Activated CD8-positive, alpha-beta memory T cell treated with anti-CD3 and anti-CD28 coated beads, Interleukin-2, amount 10 ng/mL, durations not matched to agents 7 days and 5 days (primary cell): ENCODE measurements at places on chromosomes 3 and 15. TPM values are rescaled to one million over a fixed set of nuclear protein-coding genes. Genes with fewer than 3 reads are reported as not detected.

GRCh38 chr3:49217688-49218470, 46.5 kb downstream of the KLHDC8B start:
- DNase-seq = no peak

DNA sequence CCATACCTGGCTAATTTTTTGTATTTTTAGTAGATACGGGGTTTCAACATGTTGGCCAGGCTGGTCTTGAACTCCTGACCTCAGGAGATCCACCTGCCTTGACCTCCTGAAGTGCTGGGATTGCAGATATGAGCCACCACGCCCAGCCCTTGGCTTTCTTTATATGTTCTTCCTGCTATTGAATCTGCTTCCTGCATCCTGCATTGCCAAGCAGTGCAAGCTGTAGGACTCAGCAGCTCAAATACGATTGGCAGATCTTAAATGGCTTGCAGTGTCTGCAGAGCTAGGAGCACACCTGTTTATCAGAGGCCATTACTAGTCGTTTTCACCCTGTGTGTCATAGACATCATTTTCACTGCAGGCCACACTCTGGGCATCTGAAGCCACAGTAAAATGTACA, 426.2 kb upstream of the PPP2R3A start:
- DNase-seq = no peak

DNA sequence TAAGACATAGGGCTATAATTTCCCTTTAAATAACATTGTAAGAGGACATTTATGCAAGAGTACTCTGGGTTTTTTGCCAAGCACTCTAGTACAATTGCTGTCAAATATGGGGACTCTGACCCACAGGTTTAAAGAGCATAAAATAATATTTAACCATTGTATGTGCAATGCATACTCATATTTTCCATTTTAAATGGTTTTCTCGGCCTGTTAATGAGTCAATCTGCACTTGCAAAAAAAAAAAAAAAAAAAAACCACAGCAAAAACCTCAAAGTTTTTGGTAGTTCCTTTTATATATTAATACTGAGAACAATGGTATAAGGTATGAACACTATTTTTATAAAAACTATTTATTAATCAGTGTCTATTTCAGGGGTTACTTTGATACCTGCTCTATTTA, 304.0 kb upstream of the CBLB start:
- DNase-seq = no peak

GRCh38 chr3:24135280-24135679, 190.2 kb downstream of the NR1D2 start:
- DNase-seq = no peak

GRCh38 chr3:130935761-130936492, 42.0 kb downstream of the ATP2C1 start:
- DNase-seq = no peak

GRCh38 chr3:42652251-42652610, 1.3 kb upstream of the ZBTB47 start:
- DNase-seq = peak; percentile 39

DNA sequence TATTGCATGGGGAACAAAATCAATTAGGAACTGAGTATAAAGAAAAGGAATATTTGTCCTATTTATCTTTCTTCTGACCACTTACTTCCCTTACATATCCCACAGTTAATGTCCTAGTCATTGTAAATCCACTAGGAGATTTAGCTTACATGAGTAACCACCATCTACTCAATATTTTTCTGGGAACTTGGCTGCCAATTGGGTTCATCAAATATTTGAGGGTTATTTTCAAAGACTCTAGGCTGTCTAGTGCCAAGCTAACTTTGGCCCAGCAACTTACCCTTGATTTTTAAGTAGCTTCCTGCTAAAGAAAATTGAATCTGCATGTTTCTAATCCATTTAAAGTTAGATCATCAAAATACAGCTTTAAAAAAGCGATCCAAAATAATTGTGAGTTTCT, 362.5 kb upstream of the EPHA3 start:
- DNase-seq = no peak

- no peak for DNase-seq
Measured at GRCh38 chr3:172651936-172652625, 58.8 kb downstream of the NCEH1 start.

- DNase-seq = no peak
Measured at GRCh38 chr3:64379221-64379620, 154.0 kb upstream of the PRICKLE2 start.

Gene SLC28A2
- total RNA-seq = not detected

Gene TYRO3
- 0.66 TPM for total RNA-seq

Gene EEFSEC
- 19.4 TPM for total RNA-seq

Gene DUOXA1
- not detected for total RNA-seq
